ENCODE measurements at places on chromosomes 1 and 21.

DNA sequence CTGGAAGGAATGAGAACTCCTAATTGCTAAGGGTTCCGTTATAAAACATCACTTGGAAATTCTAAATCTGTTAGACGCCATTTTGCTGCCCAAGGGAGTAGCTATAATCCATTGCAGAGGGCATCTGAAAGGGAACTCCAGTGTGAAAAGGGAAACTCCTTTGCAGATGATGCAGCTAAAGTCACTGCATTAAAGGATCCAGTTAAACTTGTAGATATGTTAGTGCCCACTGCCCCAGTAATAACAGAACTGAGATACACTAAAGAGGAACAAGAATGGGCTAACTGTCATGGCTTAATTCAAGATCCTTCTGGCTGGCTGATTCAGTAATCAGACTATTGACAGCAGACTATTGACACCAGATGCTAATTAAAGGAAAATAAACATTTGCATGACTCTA is 81.8 kb upstream of the KIAA0040 start:
- H3K27ac ChIP-seq, result no peak overlapping the region
- H3K27me3 ChIP-seq, result no peaks in the 10 kb centered on the region
- no peak overlapping the region for H3K4me3 ChIP-seq
- DNase-seq, result no peak
- H3K36me3 ChIP-seq, result no peaks in the 10 kb centered on the region

- H3K4me1 ChIP-seq, result peaks cover 2% of the 10 kb centered on the region
- no peaks in the 10 kb centered on the region for H3K27me3 ChIP-seq
- H3K4me3 ChIP-seq, result no peak overlapping the region
- H3K36me3 ChIP-seq, result no peaks in the 10 kb centered on the region
These were observed 5.6 kb upstream of the ZNF362 start for GRCh38 chr1:33250724-33251123.

GRCh38 chr1:151166505-151166956 is 587 bp downstream of the SCNM1 start:
- H3K4me1 ChIP-seq, result peaks cover 6% of the 10 kb centered on the region
- H3K27me3 ChIP-seq, result no peaks in the 10 kb centered on the region
- peak overlapping the region; percentile 81 for H3K27ac ChIP-seq
- H3K4me3 ChIP-seq, result peak overlapping the region; percentile 65

DNA sequence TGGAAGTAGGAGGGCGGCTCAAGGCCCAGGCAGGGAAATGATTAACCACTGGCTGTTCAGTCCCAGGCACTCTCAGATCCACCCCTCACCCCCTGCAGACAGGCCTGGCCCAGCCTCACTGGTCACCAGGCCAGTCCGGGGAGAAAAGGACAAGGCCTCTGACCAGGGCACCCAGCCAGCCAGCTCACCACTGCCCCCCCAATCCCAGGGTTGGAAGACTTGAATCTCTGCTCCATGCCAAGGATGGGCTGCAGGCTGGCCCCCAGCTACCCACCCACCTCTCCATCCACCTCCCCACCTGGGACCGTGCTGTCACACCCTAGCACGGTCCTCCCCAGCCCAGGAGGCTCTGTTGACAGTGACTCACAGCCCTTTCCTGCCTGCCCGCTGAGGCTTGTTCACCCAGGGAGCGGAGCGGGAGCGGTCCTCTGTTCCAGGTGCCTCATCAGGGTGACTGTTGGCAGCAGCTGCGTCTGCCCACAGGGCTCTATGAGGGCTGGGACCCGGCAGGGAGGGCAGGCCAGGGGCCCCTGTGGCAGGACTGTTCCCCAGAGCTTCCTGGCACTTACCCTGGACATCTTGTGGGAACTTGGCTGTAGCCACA is 2.2 kb downstream of the LAD1 start:
- H3K27me3 ChIP-seq, result no peaks in the 10 kb centered on the region
- H3K4me3 ChIP-seq, result peak overlapping the region; percentile 68
- peaks cover 8% of the 10 kb centered on the region for H3K36me3 ChIP-seq
- no peak for DNase-seq
- peak overlapping the region; percentile 90 for H3K27ac ChIP-seq
- peaks cover 28% of the 10 kb centered on the region for H3K4me1 ChIP-seq

- H3K4me3 ChIP-seq, result peak overlapping the region; percentile 21
- no peaks in the 10 kb centered on the region for H3K27me3 ChIP-seq
- peaks cover 72% of the 10 kb centered on the region for H3K4me1 ChIP-seq
- no peak for DNase-seq
These were observed 15.6 kb downstream of the UTP11 start for GRCh38 chr1:38028105-38028591.

DNA sequence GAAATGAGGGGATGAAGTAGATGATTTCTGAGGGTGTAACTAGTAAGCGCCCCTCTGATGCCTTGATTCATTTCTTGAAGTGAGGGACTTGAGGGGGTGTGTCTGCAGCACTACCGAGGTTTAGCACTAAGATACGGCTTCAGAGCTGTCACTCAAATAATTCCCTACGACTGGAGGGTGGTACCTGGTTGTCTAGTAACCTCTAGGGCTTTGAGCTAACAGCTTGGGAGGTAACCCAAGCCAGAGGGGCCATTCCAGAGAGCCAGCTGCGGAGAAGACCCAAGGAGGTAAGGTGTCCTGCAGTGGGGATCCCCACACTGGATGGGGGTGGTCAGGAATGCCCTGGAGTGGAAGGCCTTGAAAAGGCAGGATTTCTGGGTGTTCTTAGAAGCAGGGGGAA is at the start of gene TTC24:
Gene TTC24 (plus strand): TSS at position 252 of the 400 bp plus-strand sequence. CDS start 1,642 bp downstream, outside the sequence.
- H3K27ac ChIP-seq, result no peak within 1 kb of the TSS
- H3K27me3 ChIP-seq, result no peaks in the 10 kb centered on the region
- H3K36me3 ChIP-seq, result no peaks in the 10 kb centered on the region
- no peak for DNase-seq
- no peak within 1 kb of the TSS for H3K4me3 ChIP-seq

All from esophagus squamous epithelium (tissue), 5 donors.